Activated naive CD4-positive, alpha-beta T cell treated with anti-CD3 and anti-CD28 coated beads for 36 hours (primary cell): ENCODE measurements at places on chromosomes 13 and 19. TPM values are rescaled to one million over a fixed set of nuclear protein-coding genes. Genes with fewer than 3 reads are reported as not detected.

- H3K4me1 ChIP-seq, result peaks cover 5% of the 10 kb centered on the region
- H3K27me3 ChIP-seq, result peaks cover 26% of the 10 kb centered on the region
- DNase-seq, result peak; percentile 7
- H3K4me3 ChIP-seq, result no peak overlapping the region
- H3K36me3 ChIP-seq, result peaks cover 5% of the 10 kb centered on the region
- no peak overlapping the region for H3K27ac ChIP-seq
Measured at GRCh38 chr19:37817180-37817981, 38.0 kb upstream of the ZNF573 start.

JAK3 gene
- 235 TPM for total RNA-seq

DNA sequence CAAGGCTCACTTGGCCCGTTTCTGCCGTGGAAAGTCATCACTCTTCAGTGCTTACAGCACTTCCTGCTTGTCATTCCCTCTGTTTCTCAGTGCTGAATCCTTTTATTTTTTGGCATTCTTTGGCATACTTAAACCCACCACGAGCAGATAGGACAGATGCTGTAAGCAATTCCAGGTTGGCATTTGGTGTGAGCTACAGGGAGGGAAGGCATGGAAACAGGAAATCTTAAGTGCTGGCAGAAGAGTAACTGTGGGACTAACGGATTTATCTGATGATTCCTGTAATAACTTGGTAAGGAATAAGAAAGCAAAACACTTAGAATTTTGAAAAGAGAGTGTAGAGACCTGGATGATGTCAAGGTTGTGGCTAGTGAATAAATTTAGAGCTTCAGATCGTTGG is 273.4 kb downstream of the GPC6 start:
- no peaks in the 10 kb centered on the region for H3K27me3 ChIP-seq
- DNase-seq, result no peak
- H3K4me1 ChIP-seq, result no peaks in the 10 kb centered on the region
- H3K4me3 ChIP-seq, result no peak overlapping the region
- H3K27ac ChIP-seq, result no peak overlapping the region

DNA sequence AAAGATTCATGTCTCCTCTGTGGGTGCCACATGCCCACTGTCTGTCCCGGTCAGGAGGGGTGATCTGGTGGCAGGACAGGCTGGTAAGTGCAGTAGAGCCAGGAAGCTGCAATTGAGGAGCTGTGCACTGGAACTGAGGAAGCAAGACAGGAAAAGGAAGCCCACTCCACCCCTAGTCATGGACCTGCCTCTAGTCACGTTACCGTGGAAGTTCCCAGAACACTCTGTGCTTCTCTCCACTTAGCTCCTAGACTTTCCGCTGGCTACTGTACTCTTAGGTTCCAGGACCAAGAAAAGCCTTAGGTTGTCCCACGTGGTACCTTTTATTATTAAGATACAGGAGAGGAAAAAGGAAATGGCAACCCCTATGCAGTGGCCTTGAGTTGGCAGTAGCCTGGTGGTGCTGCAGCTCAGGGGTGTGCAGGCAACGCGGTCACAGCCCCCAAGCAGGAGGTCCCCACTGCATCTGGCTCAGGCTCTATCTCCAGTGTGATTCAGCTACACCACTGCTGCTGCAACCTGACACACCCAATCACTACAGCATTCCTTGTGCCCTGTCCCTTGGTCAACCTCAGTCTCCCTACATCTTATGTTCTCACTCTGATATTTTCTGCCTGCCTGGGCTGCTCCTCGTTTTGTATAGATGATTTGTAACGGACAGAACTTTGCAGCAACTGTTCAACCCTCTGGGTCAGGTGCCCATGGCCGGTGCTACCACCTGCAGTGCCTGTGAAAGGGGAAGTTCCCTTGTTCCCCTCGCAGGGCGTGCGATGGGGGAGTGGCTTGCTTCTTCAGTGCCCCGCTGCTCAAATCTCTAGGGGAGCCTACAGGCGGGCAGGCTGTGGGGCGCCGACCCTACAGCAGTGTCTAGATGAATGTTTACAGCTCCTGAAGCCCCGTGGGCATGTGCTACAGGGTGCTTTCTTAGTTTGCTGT is 24.4 kb upstream of the GPR12 start:
- H3K4me3 ChIP-seq, result peak overlapping the region; percentile 75
- no peak overlapping the region for H3K27ac ChIP-seq
- H3K36me3 ChIP-seq, result no peaks in the 10 kb centered on the region
- H3K4me1 ChIP-seq, result peaks cover 13% of the 10 kb centered on the region
- H3K27me3 ChIP-seq, result peaks cover 5% of the 10 kb centered on the region

OXGR1 gene
- not detected for total RNA-seq

DCT gene
- 0.10 TPM for total RNA-seq

- DNase-seq, result peak; percentile 56
- H3K36me3 ChIP-seq, result no peaks in the 10 kb centered on the region
- peaks cover 2% of the 10 kb centered on the region for H3K27me3 ChIP-seq
- peak overlapping the region; percentile 70 for H3K4me3 ChIP-seq
- peaks cover 24% of the 10 kb centered on the region for H3K4me1 ChIP-seq
Measured at GRCh38 chr19:919199-920050, 2.3 kb downstream of the KISS1R start.

PSG2 gene
- not detected for total RNA-seq

TMEM272 gene
- total RNA-seq, result 0.42 TPM

GRCh38 chr19:44647144-44647543 is 3.4 kb downstream of the PVR start:
- no peak overlapping the region for H3K4me3 ChIP-seq
- H3K36me3 ChIP-seq, result peaks cover 7% of the 10 kb centered on the region
- no peak for DNase-seq
- peaks cover 2% of the 10 kb centered on the region for H3K4me1 ChIP-seq
- peaks cover 3% of the 10 kb centered on the region for H3K27me3 ChIP-seq

DNA sequence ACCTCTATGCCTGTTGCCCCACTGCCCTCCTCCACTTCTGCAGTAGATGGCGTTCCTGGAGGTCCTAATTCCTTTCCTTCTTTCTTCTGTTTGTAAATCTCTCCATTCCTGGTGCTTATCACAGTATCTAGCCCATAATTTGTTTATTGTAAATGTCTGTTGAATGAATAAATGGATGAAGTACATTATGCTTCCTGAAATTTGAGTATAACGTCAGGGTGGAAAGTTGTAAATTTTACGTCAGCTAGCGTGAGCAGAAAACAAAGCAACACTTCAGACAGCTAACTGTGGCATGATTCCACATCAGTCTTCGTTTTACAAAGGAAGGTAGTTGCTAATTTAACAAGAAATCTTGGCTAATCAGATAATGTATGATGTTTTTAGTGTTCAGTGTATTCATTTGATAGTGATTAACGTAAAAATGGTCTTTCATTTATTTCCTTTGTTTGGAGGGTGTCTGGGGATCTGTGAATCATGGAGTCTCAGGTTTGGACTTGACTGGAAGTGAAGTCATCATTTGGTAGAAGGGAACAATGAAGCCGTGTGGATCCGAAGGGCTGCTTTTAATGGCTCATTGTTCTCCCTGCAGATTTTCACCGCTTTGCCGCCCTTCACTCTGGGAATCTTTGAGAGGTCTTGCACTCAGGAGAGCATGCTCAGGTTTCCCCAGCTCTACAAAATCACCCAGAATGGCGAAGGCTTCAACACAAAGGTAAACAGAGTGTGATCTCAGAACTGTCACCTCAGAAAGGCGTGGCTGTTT is 215.1 kb downstream of the SHISA2 start:
- H3K36me3 ChIP-seq, result no peaks in the 10 kb centered on the region
- no peak overlapping the region for H3K4me3 ChIP-seq
- peaks cover 2% of the 10 kb centered on the region for H3K27me3 ChIP-seq
- H3K27ac ChIP-seq, result no peak overlapping the region

DNA sequence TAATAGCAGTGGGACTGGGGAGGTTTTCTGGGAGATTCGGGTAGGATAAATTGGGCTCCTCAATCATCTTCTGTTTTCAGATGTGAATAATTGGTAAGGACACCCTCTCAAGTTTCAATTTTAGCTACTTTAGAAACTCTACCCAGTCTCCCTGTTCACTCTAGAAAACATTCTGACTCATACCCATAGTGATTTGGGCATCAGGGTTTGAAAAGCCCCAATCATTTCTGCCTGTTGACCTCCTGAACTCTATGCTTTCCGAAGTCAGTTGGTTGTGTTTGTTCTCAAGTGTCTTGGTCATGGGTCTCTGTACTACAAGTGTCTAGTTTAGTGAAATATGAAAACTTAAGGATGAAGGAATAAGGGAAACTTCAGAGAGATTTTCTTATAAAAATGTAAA is 911.3 kb upstream of the GPC6 start:
- H3K27me3 ChIP-seq, result no peaks in the 10 kb centered on the region
- no peaks in the 10 kb centered on the region for H3K36me3 ChIP-seq
- no peak overlapping the region for H3K4me3 ChIP-seq
- H3K27ac ChIP-seq, result no peak overlapping the region

DNA sequence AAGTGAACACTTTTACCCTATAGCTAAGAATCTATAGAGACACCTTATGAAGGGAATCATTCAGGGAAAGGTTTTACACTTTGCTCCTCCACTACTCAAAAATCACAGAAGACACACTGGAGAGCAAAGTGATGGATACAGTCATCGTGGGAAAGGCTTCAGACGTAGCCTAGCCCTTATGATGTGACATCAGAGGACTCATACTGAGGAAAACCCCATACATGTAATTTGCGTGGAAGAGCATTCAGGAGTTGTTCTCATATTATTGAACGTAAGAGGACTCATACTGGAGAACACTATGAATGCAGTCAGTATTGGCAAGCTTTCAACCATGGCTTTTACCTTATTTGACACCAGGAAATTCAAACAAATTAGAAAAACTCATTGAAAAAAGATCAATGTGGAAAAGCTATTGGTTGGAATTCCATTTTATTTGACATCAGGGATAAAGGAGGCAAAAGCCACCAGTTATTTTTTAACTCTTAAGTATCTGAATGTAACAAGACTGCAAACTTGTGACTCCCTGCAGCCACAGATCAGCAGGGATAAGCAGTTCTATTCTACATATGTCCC is 16.1 kb upstream of the ZNF274 start:
- no peak overlapping the region for H3K27ac ChIP-seq
- H3K4me1 ChIP-seq, result no peaks in the 10 kb centered on the region
- DNase-seq, result no peak
- H3K4me3 ChIP-seq, result no peak overlapping the region
- H3K36me3 ChIP-seq, result peaks cover 26% of the 10 kb centered on the region

- no peaks in the 10 kb centered on the region for H3K27me3 ChIP-seq
- peaks cover 75% of the 10 kb centered on the region for H3K36me3 ChIP-seq
- H3K27ac ChIP-seq, result peak overlapping the region; percentile 95
- peak; percentile 86 for DNase-seq
Measured at GRCh38 chr19:41302624-41303351, 7.2 kb upstream of the CCDC97 start.

DNA sequence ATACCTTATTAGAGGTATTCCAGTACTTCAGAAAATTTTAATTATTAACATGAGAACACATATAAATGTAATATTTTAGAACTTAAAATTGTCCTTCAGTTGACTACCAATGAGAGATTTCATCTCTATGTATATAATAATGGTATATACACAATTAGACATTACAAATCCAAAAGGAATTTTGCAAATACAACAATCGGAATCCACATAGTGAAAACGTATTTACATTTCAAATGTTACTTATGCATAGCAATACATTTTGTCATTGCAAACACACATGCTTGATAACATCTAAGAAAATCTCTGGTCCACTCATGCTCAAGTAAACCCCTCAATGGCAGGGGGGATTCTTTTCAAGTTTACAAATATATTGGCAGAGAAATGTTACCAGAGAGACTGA is 2345.2 kb downstream of the PCDH9 start:
- H3K36me3 ChIP-seq, result no peaks in the 10 kb centered on the region
- H3K4me1 ChIP-seq, result no peaks in the 10 kb centered on the region
- H3K27me3 ChIP-seq, result no peaks in the 10 kb centered on the region
- no peak for DNase-seq

SYNGR4 gene
- total RNA-seq, result 0.50 TPM

DNA sequence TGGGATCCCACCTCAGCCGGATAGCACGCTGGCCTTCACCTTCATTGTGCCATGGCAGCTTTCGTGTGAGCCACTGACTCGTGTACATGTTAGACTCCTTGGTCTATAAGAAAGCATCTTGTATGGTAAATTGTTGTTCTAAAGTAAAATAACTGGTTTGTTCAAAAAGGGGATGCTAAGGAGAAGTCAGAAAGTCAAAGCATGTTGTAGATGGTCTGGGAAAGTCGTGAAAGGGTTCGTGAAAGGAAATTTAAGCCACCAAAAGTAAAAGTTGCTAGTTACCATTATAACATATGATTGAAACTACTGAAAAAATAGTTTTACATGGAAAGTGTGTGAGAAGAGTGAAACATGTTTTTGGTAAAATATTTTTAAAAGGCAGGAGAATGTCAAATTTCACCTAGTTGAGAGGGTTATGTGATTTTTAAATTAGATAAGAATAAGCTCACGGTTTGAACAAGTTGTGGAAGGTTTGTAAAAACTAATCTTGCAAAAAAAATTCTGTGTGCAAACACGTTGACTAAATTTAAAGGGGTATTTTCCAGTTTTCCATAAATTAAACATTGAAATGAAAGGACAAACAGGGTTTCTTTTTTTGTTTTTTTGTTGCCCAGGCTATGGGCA is 23.4 kb downstream of the DPRX start:
- no peaks in the 10 kb centered on the region for H3K36me3 ChIP-seq
- no peaks in the 10 kb centered on the region for H3K4me1 ChIP-seq
- no peak for DNase-seq
- no peak overlapping the region for H3K27ac ChIP-seq
- H3K27me3 ChIP-seq, result no peaks in the 10 kb centered on the region
- no peak overlapping the region for H3K4me3 ChIP-seq

GRCh38 chr13:102028868-102029267 is 373.0 kb downstream of the FGF14 start:
- H3K36me3 ChIP-seq, result no peaks in the 10 kb centered on the region
- no peaks in the 10 kb centered on the region for H3K4me1 ChIP-seq
- H3K4me3 ChIP-seq, result no peak overlapping the region

GRCh38 chr19:43605875-43606568 is 5.9 kb upstream of the SRRM5 start:
- H3K4me1 ChIP-seq, result peaks cover 2% of the 10 kb centered on the region
- no peak for DNase-seq
- no peaks in the 10 kb centered on the region for H3K27me3 ChIP-seq
- H3K36me3 ChIP-seq, result peaks cover 6% of the 10 kb centered on the region
- H3K27ac ChIP-seq, result peak overlapping the region; percentile 32

- H3K4me3 ChIP-seq, result no peak overlapping the region
- no peak overlapping the region for H3K27ac ChIP-seq
- peaks cover 7% of the 10 kb centered on the region for H3K36me3 ChIP-seq
- no peak for DNase-seq
- peaks cover 15% of the 10 kb centered on the region for H3K4me1 ChIP-seq
Measured at GRCh38 chr13:112065521-112065866, 1.5 kb upstream of the SOX1 start.

GRCh38 chr19:33224694-33225457 is 774 bp downstream of the SLC7A10 start:
- H3K4me3 ChIP-seq, result peak overlapping the region; percentile 11
- no peak overlapping the region for H3K27ac ChIP-seq
- peaks cover 52% of the 10 kb centered on the region for H3K27me3 ChIP-seq
- peaks cover 10% of the 10 kb centered on the region for H3K4me1 ChIP-seq
- H3K36me3 ChIP-seq, result peaks cover 6% of the 10 kb centered on the region
- no peak for DNase-seq

DNA sequence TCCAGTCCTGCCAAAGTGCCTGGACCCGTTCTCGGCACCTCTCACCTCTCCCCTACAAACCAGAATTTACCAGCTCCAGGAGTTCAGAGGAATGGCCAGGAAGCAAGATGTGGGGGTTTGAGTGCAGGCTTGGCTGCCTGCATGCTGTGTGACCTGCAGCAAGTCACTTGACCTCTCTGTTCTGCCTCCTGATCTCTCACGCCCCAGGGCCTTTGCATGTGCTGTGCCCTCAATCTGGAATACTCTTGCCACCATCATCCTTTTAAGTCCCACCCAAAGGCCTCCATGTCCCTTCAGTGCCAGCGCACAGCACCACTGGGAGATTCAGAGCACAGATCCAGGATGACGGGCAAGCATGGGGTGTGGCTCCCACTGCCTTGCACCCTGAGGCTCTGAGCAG is 43.4 kb downstream of the MYO9B start:
- H3K4me1 ChIP-seq, result peaks cover 9% of the 10 kb centered on the region
- H3K4me3 ChIP-seq, result no peak overlapping the region
- H3K36me3 ChIP-seq, result peaks cover 7% of the 10 kb centered on the region
- H3K27ac ChIP-seq, result no peak overlapping the region
- no peaks in the 10 kb centered on the region for H3K27me3 ChIP-seq

CERS1 gene
- not detected for total RNA-seq
